ENCODE measurements at places on chromosomes 6 and 20. TPM values are rescaled to one million over a fixed set of nuclear protein-coding genes. Genes with fewer than 3 reads are reported as not detected.

The OXT gene
- total RNA-seq, result not detected

The CD109 gene
- total RNA-seq, result 3.0 TPM

The CEP43 gene
- total RNA-seq, result 26.8 TPM

The TMEM244 gene
- 1.2 TPM for total RNA-seq

The AMD1 gene
- 79.7 TPM for total RNA-seq

The NKAPL gene
- total RNA-seq, result 0.98 TPM

The CYP21A2 gene
- 0.25 TPM for total RNA-seq

The KIAA0408 gene
- total RNA-seq, result 114 TPM

Measured in temporal lobe (tissue), 4 donors.